ENCODE measurements at places on chromosomes 12 and 14. TPM values are rescaled to one million over a fixed set of nuclear protein-coding genes. Genes with fewer than 3 reads are reported as not detected.

DNA sequence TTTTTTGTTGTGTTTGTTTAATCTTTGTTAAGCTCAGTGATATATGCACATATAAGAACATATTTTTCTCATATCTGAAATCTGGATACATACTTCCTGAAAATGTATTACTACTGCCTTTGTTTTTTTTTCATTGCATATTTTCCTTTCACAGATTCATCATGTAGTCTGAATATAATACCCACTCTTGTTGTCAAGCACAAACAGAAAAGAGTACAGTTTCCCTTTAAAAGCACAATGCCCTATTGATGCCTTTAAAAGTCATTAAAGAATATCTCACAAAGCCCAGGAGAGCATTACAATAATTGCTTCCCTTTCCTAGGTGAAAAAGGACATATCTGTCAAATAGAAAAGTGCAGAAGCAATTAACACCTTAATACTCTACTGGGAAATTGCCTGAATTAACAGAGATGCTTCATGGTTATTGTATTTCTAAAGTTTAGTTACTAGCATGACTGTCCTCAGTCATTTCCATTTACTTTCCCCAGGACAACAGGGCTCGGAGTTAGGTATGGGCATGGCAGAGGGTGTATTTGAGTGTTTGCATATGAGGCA, 107.4 kb downstream of the GRIP1 start:
- no peak for DNase-seq

ZC2HC1C gene
- 4.3 TPM for total RNA-seq

- DNase-seq, result no peak
These were observed 55.4 kb downstream of the FBRSL1 start for GRCh38 chr12:132545164-132545953.

- peak; percentile 33 for DNase-seq
These were observed 65.7 kb downstream of the TNFAIP2 start for GRCh38 chr14:103188810-103189480.

SAMD15 gene
- 4.5 TPM for total RNA-seq

DNA sequence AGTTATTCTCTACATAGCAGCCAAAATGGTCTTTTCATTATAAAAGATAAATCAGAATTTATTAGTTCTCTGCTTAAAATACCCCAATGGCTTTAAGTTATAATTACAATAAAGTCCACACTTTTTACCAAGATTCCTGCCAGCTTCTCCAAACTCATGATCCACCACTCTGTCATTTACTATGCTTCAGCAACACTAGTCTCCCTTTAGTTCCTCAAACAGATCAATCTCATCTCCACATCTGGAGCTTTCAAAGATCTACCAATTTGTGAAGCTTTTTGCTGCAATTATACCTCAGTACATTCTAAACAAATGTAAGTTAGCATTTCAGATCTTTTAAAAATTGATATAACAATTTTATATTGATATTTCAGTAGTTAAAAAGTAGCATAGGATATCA, 24.9 kb downstream of the CATSPERB start:
- DNase-seq, result no peak

DNA sequence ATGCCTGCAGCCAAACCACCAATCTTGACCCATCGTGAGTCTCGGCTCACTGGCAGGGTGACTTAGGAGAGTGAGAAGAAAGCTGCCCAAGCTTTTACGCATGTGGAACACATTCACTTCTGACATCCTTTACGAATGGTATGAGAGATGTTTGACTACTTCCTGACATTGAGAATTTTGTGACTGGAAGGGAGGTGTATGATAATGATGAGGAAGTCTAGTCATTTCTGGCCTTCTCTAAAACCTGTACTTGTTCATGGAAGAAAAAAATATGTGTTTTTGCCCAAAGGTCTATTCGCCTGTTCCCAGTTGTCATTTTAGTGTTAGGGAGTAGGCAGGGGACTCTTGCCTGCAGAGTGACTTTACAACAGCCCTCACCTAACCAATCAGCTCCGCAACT, 227.2 kb upstream of the ATP2B1 start:
- DNase-seq, result no peak

ACSM4 gene
- total RNA-seq, result not detected

GYS2 gene
- total RNA-seq, result not detected

FOXA1 gene
- 6.5 TPM for total RNA-seq

- DNase-seq, result no peak
These were observed 55.7 kb upstream of the FKBP4 start for GRCh38 chr12:2739069-2739468.

- peak; percentile 65 for DNase-seq
These were observed 117.8 kb downstream of the TTC7B start for GRCh38 chr14:90698379-90698869.

TAS2R20 gene
- not detected for total RNA-seq

BEGAIN gene
- total RNA-seq, result 14.1 TPM

KLRD1 gene
- total RNA-seq, result 0.29 TPM

CCDC197 gene
- total RNA-seq, result not detected

All from Daoy (cell line).